ENCODE measurements at places on chromosomes 1 and 21.

GRCh38 chr1:22689505-22689904 lies 21.1 kb upstream of the EPHB2 start:
- DNase-seq: no peak

- DNase-seq: no peak
Measured at GRCh38 chr21:16797966-16798365, 714.9 kb upstream of the CXADR start.

DNA sequence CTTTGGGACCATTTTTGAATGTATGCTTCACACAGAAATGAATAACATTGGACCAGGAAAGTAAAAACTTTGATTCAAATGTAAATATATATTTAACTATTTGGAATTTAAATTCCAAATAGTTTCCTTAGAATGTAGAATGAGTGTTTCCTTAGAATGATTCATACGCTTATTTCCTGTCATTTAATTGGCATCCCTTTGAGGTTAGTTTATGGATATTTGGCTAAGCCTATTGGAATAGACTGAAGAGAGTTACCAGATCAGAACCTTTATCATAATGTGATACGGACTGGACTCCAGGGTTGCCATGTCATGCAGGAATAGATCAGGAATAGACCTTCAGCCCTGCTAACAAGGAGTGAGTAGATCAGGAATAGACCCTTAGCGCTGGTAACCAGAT lies 133.1 kb downstream of the TNNI3K start:
- no peak for DNase-seq

DNA sequence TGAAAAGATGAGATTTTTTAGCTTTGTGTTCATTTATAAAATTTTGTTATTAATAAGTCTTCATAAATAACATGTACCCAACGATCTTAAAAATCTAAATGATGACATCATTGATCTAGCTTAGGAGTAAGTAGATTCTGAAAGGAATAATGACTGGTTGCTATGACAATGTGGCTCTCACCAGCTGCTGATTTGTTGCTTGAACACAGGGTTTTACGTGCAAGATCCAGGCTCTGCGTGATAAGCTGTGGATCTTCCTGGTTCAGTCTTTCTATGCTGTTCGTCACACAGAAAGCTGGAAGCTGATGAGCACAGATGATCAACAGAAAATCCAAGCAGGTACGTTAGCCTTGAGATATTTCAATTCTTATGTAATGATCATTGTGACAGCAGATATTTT lies 49.1 kb upstream of the C1orf146 start:
- DNase-seq: no peak

DNA sequence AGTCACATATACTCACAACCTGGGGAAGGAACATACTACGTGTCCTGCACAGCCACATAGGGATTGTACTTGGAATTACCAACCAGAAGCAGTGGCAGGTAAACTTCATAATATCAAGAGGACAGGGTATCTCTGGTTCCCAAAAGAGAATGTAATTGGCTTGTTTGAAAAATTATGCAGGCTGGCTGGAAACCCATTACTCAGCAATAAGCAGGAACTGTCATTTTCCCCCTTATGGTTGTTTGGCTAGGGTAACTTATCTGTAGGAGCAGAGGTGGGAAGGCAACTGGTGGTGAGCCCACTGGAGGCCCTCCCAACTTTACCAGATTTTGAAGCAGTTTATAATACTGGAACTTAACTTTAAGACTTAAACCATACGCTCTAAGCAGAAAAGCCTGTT lies 924.1 kb downstream of the LRRIQ3 start:
- no peak for DNase-seq

GRCh38 chr1:214202992-214203391 lies 78.0 kb upstream of the SMYD2 start:
- DNase-seq: no peak

DNA sequence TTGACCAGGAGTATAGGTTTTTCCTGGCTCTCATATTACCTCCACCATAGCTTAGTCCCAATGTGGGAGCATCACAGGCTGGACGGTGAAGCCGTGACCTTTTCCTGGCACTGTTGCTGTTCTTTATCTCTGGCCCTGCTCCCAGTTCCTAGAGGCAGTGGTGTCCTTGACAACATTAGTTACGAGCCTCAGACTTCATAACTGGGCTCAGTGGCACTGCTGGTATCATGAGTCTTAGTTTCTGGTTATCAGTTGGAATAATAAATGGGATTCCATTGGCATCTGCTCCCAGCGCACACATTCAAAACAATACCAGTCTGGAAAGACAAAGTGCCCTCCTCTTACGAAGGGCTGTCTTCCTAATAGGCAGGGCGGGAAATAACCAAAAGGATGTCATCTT lies 8.0 kb downstream of the RNPEP start:
- DNase-seq: no peak

DNA sequence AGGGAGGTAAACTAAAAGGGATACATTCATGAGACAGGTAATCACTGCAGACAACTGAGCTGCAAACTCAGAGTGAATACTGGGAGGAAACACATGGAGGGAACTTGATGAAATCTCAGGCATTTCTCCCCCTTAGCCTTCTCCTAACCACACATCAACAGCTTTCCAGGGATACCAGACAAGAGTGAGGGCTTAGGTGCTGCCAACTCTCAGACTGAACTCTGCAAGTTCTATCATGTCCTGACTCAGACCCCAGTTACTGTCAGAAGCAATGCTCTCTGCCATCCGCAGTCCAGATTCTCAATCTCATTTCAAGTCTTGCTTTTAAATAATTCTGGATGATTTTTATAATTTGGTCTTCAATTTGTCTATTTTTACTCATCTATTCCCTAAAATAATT lies 267.3 kb downstream of the LTN1 start:
- no peak for DNase-seq

- no peak for DNase-seq
Measured at GRCh38 chr1:175637911-175638310, 105.5 kb downstream of the TNR start.

GRCh38 chr1:65196926-65197325 lies 48.9 kb downstream of the AK4 start:
- no peak for DNase-seq

DNA sequence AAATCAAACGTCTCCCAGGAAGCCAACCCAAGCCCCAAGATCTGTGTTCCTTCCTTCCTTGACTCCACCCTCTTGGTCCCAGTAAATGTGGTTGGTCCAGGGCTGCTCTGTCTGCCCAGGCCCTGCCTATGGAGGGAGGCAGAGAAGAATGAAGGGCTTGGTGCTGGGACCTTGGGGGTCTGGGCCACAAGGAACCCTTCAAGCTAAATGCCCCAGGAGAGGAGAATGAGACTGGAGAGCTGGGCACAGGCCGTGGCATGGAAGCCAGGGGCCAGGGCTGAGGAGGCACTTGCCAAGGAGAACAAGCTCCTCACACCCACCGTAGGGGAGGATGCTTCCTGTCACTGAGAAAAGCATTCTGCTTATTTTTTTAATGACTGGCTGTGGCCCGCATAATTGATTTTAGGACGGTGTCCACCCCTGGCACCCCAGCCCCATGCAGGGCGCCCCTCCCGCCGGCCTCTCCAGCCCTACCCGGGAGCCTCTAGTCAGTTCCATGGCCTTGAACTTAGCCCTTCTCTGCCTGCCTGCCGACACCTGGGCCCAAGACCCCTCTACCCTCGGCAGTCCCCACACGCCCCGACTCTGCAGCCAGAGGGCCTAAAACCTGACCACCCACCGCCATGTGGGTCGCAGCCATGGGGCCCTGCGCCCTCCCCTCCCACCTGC lies 889 bp downstream of the CLEC20A start:
- DNase-seq: no peak

GRCh38 chr1:58855274-58856165 lies 71.7 kb upstream of the JUN start:
- DNase-seq: no peak

GRCh38 chr1:152654110-152654509 lies 9.1 kb upstream of the LCE2D start:
- no peak for DNase-seq

- no peak for DNase-seq
Measured at GRCh38 chr1:244821134-244821533, 14.3 kb upstream of the COX20 start.

GRCh38 chr1:25098717-25099116 lies 133.6 kb downstream of the SYF2 start:
- no peak for DNase-seq

GRCh38 chr1:50257940-50258685 lies 149.4 kb downstream of the ELAVL4 start:
- DNase-seq: no peak

- no peak for DNase-seq
Measured at GRCh38 chr21:37128076-37128475, 55.0 kb downstream of the TTC3 start.

DNA sequence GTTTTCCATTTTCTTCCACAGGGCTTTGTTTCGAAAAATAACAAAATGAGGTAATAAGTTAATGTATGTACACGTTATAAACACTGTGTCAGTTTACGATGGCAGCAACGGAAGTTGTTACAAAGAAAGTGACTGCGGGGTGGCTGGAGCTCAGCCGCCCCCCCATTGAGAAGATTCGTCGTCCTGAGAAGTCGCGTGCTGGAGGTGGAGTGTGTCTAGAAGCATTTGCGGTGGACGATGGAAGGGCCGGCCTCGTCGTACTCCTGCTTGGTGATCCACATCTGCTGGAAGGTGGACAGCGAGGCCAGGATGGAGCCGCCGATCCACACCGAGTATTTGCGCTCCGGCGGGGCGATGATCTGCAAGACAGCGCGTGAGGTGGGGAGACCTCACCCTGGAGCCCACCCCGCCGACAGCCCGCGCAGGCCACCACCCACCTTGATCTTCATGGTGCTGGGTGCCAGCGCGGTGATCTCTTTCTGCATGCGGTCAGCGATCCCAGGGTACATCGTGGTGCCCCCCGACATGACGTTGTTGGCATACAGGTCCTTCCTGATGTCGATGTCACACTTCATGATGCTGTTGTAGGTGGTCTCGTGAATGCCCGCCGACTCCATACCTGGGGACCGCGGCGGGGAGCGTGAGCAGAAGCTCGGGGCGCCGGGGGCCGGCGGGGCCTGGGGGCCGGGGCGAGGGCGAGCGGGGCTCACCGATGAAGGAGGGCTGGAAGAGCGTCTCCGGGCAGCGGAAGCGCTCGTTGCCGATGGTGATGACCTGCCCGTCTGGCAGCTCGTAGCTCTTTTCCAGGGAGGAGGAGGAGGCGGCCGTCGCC lies 2.4 kb downstream of the ACTA1 start:
- no peak for DNase-seq

- no peak for DNase-seq
Measured at GRCh38 chr1:83990734-83991133, 8.2 kb downstream of the TTLL7 start.
